Stimulated activated CD8-positive, alpha-beta memory T cell treated with anti-CD3 and anti-CD28 coated beads, Interleukin-15, amount 100 ng/mL, for 4 hours (primary cell): ENCODE measurements at places on chromosomes 2 and 18.

- DNase-seq: no peak
Measured at GRCh38 chr2:83585250-83585649, 873.8 kb downstream of the SUCLG1 start.

DNA sequence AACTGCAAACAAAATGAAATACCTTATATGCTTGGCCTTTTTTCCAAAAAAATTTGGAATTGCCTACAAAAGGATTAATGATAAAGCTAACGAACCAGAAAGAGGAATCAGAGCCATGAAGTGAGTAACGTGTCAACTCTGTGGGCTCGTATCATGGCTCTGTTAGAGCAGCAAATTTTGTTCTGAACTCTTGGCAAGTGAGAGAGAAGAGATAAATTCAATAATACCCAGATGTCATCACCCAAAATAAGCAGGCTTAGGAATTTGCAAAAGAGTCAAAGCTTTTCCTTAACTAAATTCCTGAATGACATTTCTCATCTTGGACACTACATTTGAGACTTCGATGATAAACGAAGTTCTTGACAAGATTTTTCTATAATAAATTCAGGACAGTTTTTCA, 4.4 kb downstream of the TXNDC2 start:
- DNase-seq: no peak

DNA sequence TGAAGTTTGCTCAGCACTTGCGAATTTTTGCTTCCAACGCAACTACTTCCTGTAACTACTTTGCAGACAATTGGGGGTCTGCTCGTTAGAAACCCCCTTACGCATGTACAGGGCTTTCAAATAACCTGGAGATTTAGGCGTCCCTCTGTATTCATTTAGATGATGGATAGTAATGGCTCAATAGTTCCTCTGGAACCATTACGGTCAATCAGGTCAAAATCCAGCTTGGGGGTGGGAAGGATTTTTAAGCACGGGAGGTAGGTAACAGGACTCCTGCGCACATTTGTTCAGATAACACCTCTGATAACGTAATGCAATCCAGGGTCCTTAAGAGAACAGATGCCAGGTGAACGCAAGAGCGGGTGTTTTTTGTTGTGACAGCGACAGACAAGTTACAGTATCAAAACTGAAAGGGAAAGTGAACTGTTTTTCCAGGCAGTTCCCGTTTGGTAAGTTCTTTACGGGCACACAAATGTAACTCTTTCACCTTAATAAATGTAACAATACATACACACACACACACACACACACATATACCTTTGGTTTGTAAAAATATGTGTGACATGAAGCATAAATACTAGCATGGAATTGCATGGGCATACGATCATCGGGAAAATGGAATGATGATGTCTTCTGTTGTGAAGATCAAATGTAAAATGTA, 3.8 kb upstream of the OSR1 start:
- DNase-seq: no peak

- DNase-seq: no peak
Measured at GRCh38 chr18:50859793-50860555, 18.9 kb upstream of the ME2 start.

GRCh38 chr2:69067026-69067630, 54.1 kb downstream of the ANTXR1 start:
- DNase-seq: no peak

- DNase-seq: no peak
Measured at GRCh38 chr2:170371231-170371998, 193.5 kb downstream of the MYO3B start.

GRCh38 chr2:15942711-15943345, 2.5 kb downstream of the MYCN start:
- no peak for DNase-seq

DNA sequence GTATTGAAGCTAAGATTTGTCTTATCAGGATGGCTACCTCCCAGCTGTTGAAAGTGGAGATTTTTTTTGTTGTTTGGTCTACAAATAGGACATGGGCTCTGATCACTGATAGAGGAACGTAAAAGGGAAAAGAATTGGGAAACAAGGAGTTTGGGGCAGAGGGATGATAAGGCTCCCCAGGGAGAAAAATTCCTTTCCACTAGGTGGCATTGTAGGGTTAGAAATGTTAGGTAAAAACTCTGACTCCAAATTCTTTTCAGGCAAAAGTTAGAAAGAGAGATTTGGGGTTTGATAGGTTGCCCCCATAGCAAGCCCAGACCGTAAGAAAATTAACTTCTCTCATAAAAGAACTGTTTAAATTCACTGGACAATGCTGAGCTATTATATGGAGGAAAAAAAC, 19.8 kb downstream of the CMPK2 start:
- DNase-seq: no peak

DNA sequence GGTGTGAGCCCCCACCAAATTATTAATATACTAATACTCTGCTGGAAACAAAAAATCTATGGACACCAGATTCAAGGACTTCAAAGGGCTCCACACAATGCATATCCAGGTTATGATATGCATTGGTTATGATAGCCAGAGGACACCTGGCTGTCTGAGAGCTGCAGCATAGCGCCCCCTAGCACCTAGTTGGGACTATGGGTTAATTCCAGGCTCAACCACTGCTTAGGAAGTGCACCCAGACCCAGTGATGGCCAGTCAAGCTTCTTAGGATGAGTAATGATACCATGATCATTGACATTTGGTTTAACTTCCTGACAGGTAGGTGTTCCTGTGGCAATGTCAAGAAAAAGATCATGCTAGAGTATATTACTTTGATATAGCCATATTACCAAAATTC, 3.8 kb upstream of the FRZB start:
- no peak for DNase-seq

DNA sequence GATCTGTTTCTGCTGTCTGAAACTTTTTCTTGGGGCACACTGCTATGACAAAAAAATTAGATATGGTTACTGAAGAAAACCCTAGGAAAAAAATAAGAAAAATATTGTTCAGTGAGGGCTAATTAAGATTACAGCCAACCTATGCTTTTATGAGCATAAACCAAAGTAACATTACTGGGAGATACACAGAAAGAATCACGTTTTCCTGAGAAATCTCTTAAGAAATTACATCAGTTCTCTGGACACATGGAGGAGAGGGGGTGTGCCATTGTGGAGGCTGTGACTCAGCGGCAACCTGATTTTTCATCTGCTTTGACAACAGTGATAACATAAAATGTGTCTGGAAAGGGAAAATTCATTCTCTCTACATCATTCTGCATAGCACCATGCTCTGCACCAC, 13.4 kb upstream of the NMI start:
- DNase-seq: no peak

DNA sequence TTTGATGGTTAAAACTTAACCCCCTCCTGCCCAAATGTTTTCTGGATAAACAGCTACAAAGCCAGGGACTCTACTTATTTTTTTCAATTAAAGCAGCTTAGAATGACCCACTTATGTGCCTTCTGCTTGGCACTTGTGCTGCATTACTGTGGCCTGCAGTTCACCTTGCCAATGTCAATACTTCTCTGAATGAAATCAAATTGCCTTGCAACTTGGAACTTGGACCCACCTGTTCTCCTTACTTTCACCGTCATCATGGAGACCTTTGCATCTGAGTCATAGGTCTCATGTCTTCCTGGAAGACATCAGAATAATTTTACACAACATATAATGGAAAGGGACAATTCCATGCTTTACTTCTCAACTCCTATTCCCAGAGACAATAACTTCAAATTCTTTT, 92.1 kb upstream of the FHL2 start:
- no peak for DNase-seq

GRCh38 chr2:173606619-173607248, 252.1 kb downstream of the CDCA7 start:
- no peak for DNase-seq

GRCh38 chr18:45642802-45643201, 27.5 kb downstream of the SLC14A2 start:
- DNase-seq: no peak

- no peak for DNase-seq
Measured at GRCh38 chr2:224819075-224819474, 102.9 kb upstream of the CCDC195 start.

DNA sequence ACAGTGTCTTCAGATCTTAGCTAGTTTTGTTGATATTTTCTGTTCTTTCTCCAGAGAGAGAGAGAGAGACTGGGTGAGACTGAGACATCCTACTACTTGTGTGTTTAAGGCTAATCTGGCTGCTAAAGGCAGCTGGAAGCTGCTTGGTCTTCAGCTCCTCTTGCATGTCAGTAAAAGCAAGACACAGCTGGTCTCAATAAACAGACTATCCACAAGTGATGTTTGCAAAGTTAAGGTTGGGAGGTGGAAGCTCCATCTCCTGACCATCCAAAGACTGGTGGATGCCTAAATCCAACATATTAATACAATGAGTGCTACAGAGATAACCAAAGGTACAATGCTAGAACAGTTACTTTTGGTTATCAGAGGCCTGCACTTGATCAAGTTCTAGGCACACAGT, 17.8 kb downstream of the ERFE start:
- no peak for DNase-seq

- no peak for DNase-seq
Measured at GRCh38 chr18:57587098-57587661, 678 bp upstream of the FECH start.

- DNase-seq: no peak
Measured at GRCh38 chr2:65231121-65231520, 3.5 kb downstream of the ACTR2 start.

GRCh38 chr2:112889976-112890375, 21.0 kb upstream of the IL37 start:
- DNase-seq: no peak

DNA sequence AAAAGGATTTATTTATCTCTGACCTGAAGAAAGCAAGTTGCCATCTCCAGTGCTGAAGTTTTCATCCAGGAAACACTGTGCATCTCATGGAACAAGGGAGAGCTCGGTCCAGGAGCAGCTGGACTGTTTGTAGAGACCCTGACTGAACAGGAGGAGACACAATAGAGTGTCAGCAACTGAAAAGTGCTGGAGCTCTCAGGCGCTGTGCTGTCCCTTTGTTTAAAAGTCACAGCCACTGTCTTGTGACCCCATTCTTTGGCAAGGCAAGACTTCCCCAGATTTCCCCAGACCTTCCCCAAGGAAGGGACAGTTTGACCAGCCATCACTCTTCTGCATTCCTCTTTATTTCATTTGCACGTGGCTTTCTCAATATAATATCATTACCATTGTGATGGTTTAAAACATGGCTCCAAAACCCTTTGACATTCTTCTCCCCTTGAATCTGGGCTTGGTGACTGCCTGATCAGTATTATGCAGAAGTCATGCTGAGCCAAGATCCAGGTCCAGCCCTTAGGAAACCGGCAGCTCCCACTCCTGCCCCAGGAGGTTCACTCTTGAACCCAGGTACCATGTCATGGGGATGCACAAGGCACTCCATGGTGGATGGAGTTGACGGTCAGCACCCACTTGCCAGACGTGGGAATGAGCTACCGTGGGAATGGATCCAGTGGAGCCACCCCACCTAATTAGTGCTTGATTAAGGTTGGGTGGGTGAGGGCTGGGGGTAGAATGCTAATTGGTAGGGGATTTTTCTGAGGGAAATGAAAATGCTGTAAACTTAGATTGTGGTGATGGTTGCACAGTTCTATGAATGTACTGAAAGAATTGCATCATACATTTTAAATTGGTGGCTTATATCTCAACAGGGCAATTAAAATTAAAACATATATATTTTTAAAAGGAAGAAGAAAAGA, 497.9 kb upstream of the RAB6C start:
- no peak for DNase-seq

DNA sequence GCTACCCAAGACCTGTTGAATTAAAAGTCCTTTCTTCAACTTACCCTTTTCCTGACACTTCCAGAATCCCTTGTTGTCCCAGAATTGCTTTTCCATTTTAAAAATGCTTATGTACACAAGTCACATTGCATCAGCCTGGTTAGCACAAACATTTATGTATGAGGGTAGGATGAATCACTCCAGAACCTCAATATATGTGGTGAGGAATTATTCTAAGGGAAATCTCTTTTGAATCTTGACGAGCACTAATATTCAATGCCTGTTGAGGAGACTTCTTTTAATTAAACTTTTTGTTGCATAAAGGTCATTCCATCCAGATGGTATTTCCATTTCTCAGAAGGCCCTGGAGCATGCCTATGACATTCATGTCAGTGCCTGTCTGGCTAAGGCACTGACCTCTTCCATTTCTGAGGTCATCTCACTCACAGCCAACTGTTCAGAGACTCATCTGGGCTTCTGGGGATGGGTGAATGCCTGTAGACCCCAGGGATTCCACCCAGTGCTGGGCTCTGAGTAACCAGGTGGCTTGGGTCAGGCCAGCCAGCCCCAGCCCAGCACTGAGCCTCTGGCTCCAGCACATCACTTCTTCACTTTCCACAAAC, 28.2 kb downstream of the ACMSD start:
- DNase-seq: no peak
